ENCODE measurements at places on chromosomes 6 and 20. TPM values are rescaled to one million over a fixed set of nuclear protein-coding genes. Genes with fewer than 3 reads are reported as not detected.

DNA sequence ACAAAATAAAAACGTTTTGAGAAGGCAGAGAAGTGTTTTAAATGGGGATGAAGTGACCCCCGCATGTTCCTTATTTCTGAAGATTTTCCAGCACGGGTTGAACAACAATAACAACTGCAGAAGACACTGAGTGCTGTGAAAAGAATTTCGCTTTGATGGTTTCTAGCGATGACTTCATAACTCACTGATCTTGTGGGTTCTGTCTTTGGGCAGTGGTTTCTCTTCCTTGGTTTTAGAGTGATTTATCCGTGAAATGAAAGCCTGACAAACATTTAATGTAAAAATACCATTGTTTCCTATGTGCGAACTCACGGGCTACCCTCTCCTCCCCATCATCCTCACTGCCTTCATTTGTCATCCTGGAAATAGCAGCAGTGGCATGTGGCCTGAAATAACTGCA, 793.9 kb downstream of the QKI start:
- no peak for DNase-seq

GRCh38 chr6:149763866-149764265, 14.3 kb downstream of the PCMT1 start:
- no peak for DNase-seq

GRCh38 chr6:54266400-54266923, 41.8 kb upstream of the TINAG start:
- DNase-seq = no peak

DNA sequence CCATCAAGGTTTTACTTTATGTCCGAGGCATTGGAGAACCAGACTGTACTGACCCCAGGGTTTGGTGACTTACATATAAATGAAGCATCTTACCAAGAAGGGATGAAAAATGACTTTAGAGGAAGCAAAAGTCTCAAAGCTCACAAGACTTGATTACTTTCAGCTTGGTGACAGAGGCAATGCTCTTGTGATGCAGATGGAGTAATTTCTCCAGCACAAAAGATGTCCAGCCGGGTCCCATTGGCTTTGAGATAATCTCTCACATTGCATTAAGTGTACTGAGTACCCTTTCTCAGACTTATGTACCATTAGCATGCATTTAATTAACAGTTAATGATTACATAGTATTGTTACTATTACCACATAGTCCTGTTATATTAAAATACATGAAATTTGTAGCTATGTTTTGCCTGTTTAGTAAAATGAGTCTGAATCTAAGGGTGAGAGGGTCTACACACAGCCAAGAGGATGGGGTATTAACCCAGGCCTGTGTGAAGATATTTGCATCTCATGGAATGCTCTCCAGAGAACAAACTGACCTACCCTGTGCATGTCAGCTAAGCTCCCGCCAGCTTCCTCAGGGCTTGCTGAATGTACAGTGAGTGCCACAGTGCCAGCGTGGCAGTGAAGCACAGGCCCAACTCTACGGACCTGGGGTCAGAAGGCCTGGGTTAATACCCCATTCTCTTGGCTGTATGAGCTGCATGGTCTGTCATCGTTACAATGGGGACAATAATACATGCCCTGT, 5.6 kb downstream of the HTR1E start:
- no peak for DNase-seq

- no peak for DNase-seq
Observed at GRCh38 chr6:12557765-12558164, 158.8 kb upstream of the PHACTR1 start.

The BIRC7 gene
- not detected for total RNA-seq

The CBFA2T2 gene
- total RNA-seq = 24.3 TPM

The TUBB1 gene
- 0.47 TPM for total RNA-seq

- no peak for DNase-seq
Observed at GRCh38 chr20:23132293-23132929, 46.3 kb upstream of the CD93 start.

DNA sequence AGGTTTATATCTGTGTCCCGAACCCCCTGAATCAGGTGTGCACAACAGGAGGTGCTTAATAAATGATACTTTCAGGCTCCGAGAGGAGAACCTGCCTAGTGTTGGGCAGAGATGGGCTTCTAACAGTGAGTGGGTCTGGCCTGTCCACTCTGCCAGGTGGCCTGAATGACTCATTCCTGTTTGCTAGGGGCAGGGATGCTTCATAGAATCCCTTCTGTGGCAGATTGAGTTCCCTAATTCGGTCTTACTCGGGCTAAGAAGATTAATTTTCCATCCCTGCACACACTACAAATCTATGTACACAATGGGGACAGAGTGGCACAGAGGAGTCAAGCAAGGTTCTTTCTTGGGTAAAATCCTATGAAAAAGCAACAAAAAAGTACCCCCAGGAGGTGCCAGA, 19.8 kb downstream of the SDC4 start:
- DNase-seq = no peak

GRCh38 chr6:135701426-135701825, 150.1 kb upstream of the PDE7B start:
- DNase-seq = no peak

DNA sequence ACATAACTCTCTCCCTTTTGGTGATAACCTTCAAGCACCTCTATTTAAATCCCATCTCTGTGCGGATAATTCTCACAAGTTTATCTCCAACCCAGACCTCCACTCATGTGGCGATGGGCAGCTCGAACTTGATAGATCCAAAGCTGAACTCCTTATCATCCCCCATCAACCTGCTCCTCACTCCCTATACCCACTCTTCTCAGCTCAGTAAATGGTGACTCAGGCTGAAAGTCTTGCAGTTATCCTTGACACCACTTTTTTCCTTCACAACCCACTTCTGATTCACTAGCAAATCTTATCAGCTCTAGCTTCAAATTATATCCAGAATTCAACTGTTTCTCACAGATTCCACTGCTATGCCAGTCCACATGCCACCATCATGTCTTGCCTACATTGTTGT, 155.3 kb upstream of the STXBP5 start:
- DNase-seq = no peak

DNA sequence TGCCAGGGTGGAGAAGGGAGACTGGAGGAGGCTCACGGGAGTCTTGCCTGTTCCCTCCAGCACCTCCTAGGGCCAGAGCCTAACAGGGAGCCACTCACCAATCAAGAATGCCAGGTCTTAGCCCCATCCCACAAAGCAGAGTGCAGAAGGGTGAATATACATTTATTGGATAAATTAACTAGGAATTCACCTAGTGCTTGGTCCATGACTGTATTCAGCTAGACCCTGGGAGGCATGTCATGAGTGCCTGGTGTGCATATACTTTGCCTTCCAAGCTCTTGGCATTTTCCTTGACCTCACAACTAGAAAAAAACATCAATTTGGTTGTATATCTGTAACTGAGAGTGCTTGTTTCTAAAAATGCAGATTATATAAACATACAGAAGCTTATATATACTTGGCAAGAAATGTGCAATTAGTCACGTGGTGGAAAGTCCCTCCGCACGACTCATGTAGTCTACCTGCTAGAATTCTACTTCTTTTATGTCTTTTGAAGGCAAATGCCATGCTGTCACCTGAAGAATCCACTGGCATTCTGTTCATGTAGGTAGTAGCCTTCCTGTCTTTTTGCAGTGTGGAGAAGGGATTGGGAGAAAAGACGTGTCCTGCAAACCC, 991.0 kb downstream of the KIF16B start:
- no peak for DNase-seq

The BMP5 gene
- total RNA-seq = 4.4 TPM

The OR12D3 gene
- total RNA-seq = not detected

The ABCF1 gene
- total RNA-seq = 17.5 TPM

The SLC17A2 gene
- not detected for total RNA-seq
